Pons (tissue), 1 donor: ENCODE measurements at places on chromosomes 3 and 15.

DNA sequence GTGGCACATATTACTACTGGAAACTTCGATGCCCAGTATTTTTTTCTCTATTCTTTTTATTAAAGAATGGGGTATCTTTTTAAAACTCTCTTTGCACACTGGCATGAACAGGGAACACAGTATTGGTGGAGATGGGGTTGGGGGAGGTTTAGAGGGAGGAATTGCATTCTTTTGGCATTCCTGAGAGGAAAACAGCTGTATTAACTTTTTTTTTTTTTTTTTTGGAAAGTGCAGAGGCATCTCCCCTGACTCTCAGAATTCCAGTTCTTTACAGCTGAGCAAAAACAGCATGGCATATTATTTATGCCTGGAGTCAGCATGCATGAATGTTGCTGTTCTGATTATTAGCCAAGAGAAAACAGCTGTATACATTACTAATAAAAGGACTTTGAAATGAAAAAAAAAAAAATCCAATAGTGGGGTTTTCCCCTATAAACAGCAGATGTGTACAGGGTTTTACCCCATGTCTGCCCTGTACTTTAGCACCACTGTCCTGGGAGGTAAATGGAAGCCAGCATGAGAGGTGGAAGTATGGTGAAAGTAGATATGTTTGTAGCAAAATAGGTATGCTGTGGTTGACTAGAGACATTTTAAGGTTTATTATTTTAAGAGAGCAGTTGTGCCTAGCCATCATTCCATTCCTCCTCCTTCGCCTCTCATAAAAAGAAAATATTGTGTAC, 132.2 kb downstream of the FNDC3B start:
- no peak for DNase-seq

DNA sequence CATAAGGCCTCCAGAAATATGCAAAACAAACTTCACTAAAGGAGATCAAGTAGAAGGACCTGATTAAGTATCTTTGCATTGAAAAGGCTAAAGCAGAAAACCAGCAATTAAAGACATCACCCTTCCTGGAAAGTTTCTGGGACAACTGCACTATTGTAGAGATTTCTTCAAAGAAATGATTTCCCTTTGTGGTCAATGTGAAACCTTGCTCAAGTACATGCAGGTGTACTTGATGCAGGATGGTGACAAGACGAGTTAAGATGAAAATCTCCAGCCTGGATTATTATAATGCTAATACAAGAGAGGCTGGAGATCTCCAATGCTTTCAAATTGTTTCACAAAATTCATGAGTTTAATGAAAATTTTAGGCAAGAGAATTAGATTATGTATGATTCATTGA, 208.4 kb downstream of the TIGIT start:
- DNase-seq = no peak

DNA sequence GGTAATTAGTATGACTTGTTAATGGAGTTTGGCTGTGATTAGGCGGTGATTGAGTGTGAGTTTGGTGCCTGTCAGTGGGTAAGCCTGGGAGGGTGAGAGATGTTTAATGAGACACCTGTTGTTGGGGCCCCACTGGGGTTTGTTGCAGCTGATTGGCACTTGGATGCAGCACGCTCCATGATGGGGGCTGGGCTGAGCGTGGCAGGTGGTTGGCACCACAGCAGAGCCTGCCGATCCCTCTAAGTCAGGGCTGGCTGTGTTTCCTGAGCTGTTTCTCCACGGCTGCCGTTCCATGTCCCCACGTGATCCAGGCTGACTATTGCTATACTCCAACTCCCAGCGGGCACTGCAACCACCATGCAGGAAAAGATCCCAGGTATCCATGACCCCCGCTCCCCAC, 93.5 kb upstream of the ARRDC4 start:
- no peak for DNase-seq

GRCh38 chr3:187624588-187624987, 45.6 kb downstream of the SST start:
- no peak for DNase-seq
